A549 treated with ZK216348 at 1 μM for 4 hours (cell line): ENCODE measurements at places on chromosomes 12 and 14. TPM values are rescaled to one million over a fixed set of nuclear protein-coding genes. Genes with fewer than 3 reads are reported as not detected.

MTHFD1 gene
- total RNA-seq, result 105 to 121 TPM (median 116 TPM) in 5 replicates

CLEC4A gene
- 0.42 TPM in 1 of 5 replicates, not detected in the others for total RNA-seq

TAS2R42 gene
- not detected in 5 replicates for total RNA-seq

COL2A1 gene
- 0.04 to 0.40 TPM in 2 of 5 replicates, not detected in the others for total RNA-seq

SLC6A12 gene
- total RNA-seq, result 0.50 to 1.5 TPM (median 0.55 TPM) in 5 replicates

ASB2 gene
- total RNA-seq, result 0.60 to 2.0 TPM (median 1.0 TPM) in 5 replicates

SIX6 gene
- not detected in 5 replicates for total RNA-seq

SLC2A14 gene
- total RNA-seq, result 0.12 to 0.14 TPM (median 0.13 TPM) in 3 of 5 replicates, not detected in the others

RPAP3 gene
- total RNA-seq, result 26.3 to 74.9 TPM (median 42.0 TPM) in 5 replicates

SPX gene
- 2.3 to 4.0 TPM (median 2.9 TPM) in 5 replicates for total RNA-seq

LAG3 gene
- 0.79 to 2.2 TPM (median 1.6 TPM) in 5 replicates for total RNA-seq

NKX2-1 gene
- 0.11 TPM in 1 of 5 replicates, not detected in the others for total RNA-seq

CDH24 gene
- 2.0 to 5.3 TPM (median 5.0 TPM) in 5 replicates for total RNA-seq

OTOGL gene
- total RNA-seq, result not detected in 5 replicates

KRT3 gene
- 0.09 TPM in 1 of 5 replicates, not detected in the others for total RNA-seq

LMO3 gene
- total RNA-seq, result not detected in 5 replicates

SCFD1 gene
- total RNA-seq, result 28.6 to 73.5 TPM (median 37.4 TPM) in 5 replicates

GNG2 gene
- 2.6 to 4.4 TPM (median 3.2 TPM) in 5 replicates for total RNA-seq

BTBD7 gene
- 8.2 to 12.9 TPM (median 12.0 TPM) in 5 replicates for total RNA-seq

PTPRO gene
- 0.21 TPM in 1 of 5 replicates, not detected in the others for total RNA-seq

RD3L gene
- total RNA-seq, result not detected in 5 replicates

KLHDC1 gene
- 0.15 to 0.36 TPM (median 0.26 TPM) in 5 replicates for total RNA-seq

SH2B3 gene
- total RNA-seq, result 5.1 to 7.1 TPM (median 5.9 TPM) in 5 replicates

FRMD6 gene
- 24.3 to 41.9 TPM (median 35.7 TPM) in 5 replicates for total RNA-seq

DDHD1 gene
- total RNA-seq, result 4.3 to 7.7 TPM (median 6.7 TPM) in 5 replicates

SPIC gene
- not detected in 5 replicates for total RNA-seq

WNT1 gene
- 0.13 to 0.20 TPM in 2 of 5 replicates, not detected in the others for total RNA-seq
